ENCODE measurements at places on chromosomes 13 and 19.
A peak's percentile ranks its signal among the peaks of the same experiment; 100 is the strongest.

- no peak for DNase-seq
These were observed 7.3 kb downstream of the ANGPTL4 start for GRCh38 chr19:8371011-8371804.

- DNase-seq: peak; percentile 57
These were observed 2.7 kb downstream of the WDR88 start for GRCh38 chr19:33134571-33135041.

- DNase-seq: no peak
These were observed 8.0 kb downstream of the ATP4A start for GRCh38 chr19:35555301-35556005.

- DNase-seq: no peak
These were observed 2.6 kb upstream of the TNFAIP8L1 start for GRCh38 chr19:4636761-4637160.

- no peak for DNase-seq
These were observed 51.3 kb downstream of the STK24 start for GRCh38 chr13:98525456-98526181.

GRCh38 chr19:17539238-17540117 is 16.0 kb upstream of the COLGALT1 start:
- DNase-seq: peak; percentile 94

DNA sequence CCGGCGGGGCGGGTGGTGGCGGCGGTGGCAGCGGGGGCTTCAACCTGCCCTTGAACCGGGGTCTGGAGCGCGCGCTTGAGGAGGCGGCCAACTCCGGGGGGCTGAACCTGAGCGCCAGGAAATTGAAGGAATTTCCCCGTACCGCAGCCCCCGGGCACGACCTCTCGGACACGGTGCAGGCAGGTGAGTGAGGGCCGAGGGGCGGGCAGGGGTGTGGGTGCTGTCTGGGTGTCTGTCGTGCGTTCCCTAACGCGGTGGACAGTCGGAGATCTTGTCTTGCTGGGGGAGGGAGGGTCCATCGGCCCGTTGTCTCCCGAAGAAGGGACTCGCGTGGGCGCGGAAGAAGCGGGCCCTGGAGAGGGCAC is 533 bp downstream of the LRCH1 start:
- DNase-seq: no peak

- DNase-seq: no peak
These were observed 533.6 kb downstream of the MYO16 start for GRCh38 chr13:109163037-109163379.

DNA sequence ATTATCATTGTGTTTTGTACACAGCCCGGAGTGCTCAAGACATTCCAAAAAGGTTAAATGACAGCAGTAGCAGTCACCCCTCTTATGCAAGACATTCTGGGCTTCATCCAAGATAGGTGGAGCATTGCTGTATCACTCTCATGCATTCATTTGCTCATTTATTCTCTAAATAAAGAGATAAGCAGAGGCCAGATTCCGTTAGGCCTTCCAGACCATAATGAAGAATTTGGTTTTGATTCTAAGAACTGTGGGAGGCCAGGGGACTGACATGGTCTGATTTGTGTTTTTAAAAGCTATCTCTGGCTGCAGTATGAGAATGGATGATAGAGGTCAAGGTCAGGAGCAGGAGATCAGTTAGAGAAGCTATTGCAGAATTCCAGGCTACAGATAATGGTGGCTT is 145.8 kb downstream of the KCNRG start:
- no peak for DNase-seq

DNA sequence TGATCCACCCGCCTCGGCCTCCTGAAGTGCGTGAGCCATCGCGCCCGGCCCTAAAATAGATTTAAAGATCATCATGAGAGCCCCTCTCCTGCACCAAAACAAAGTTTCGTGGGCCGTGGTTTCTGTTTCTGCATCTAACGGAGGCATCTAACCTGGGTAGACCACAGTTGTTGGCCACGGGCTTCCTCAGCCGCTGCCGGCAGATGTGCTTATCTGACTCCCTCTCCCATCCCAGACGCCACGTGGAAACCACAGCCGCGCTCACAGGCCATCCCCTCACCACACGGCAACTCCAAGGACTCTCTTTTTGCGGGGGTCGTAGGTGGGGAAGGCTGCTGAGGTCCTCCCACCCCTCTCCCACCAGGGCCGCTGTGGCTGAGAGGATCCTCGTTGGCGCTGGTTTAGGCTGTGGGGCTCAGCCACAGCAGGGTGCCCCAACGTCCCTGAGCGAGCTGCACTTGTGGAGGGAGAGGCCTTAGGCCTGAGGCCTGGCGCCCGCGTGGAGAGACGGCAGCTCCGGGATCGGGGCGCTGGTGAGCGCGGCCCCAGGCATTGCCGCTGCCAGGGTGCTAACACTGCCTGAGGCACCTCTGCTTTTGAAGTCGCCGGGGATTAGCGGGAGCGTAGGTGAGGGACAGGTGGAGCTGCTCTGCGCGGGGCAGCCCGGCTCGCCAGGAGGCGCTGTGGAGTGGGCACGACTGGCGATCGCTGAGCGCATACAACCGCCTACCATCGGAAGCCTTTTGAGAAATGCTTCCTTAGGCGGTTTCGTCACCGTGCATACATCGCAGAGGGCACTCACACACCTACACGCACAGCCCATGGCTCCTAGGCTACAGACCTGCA is 8.9 kb downstream of the ZSCAN1 start:
- DNase-seq: no peak

- no peak for DNase-seq
These were observed 68.2 kb upstream of the LSM14A start for GRCh38 chr19:34104096-34104495.

DNA sequence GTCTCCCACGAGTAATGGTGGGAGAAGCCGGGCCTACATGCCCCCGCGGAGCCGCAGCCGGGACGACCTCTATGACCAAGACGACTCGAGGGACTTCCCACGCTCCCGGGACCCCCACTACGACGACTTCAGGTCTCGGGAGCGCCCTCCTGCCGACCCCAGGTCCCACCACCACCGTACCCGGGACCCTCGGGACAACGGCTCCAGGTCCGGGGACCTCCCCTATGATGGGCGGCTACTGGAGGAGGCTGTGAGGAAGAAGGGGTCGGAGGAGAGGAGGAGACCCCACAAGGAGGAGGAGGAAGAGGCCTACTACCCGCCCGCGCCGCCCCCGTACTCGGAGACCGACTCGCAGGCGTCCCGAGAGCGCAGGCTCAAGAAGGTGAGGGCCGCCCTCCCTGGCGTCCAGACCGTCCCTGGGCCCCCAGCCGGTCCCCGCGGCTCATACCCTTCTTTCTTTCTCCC is 1.4 kb upstream of the USF2 start:
- peak; percentile 55 for DNase-seq

DNA sequence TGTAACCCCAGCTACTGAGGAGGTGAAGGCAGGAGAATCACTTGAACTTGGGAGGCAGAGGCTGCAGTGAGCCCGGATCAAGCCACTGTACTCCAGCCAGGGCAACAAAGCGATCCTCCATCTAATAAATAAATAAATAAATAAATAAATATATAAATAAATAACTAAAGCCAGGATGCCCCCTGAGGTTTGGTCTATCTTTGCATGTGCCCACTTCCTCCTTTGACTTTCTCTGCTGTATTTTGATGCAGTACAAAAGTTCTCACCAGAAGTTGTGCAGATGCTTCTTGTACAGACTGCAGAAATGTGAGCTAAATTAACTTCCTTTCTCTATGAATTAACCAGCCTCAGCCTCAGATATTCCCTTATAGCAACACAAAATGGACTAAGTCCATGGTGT is 6.5 kb upstream of the N4BP2L2 start:
- DNase-seq: no peak

- no peak for DNase-seq
These were observed 45.9 kb downstream of the TSHZ3 start for GRCh38 chr19:31303262-31303815.

- DNase-seq: no peak
These were observed 341.2 kb downstream of the MZT1 start for GRCh38 chr13:72386138-72386684.

DNA sequence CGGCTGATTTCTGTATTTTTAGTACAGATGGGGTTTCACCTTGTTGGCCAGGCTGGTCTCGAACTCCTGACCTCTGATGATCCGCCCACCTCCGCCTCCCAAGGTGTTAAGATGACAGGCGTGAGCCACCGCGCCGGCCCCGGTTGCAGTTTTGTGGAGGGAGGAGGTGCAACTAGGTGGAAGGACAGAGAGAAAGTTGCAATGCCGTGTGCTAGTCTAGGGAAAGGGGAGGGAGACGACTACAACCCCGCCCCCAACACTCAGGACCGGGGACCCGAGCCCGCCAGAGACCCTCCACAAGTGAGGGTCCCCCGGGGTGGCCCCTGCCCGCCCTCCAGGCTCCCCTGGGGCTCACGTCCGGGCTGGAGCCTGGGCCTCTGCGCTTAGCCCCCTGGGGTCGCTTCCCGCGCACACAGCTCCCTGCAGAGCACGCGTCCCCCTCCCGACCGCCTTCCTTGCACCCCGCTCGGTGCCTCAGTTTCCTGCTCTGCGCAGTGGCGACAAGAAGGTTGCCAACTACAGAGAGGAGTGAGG is 1.2 kb upstream of the ARID3A start:
- DNase-seq: no peak

DNA sequence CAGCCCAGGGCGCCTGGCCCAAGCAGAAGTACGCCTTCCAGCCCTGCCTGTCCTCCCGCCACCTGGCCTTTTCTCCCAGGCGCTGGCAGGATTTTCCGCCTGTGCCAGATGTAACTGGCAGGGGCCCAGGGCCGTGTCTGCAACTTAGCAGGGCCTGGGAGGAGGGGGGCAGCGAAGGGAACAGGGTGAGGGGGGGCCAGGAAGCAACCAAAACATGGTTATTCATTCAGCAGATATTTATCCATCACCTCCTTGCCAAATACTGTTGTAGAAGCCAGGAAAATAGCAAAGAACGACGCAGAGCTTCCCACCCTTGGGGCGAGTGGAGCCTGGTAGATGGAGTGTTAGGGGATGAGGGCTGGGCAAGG is 5.6 kb downstream of the TLE6 start:
- no peak for DNase-seq

- no peak for DNase-seq
These were observed 19.9 kb upstream of the GDF15 start for GRCh38 chr19:18366021-18366435.

GRCh38 chr13:40519637-40520036 is 146.8 kb downstream of the FOXO1 start:
- DNase-seq: no peak

- DNase-seq: no peak
These were observed 21.3 kb downstream of the HCN2 start for GRCh38 chr19:610801-611480.

DNA sequence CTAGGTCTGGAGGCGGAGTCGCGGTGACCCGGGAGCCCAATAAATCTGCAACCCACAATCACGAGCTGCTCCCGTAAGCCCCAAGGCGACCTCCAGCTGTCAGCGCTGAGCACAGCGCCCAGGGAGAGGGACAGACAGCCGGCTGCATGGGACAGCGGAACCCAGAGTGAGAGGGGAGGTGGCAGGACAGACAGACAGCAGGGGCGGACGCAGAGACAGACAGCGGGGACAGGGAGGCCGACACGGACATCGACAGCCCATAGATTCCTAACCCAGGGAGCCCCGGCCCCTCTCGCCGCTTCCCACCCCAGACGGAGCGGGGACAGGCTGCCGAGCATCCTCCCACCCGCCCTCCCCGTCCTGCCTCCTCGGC is at the start of gene SLC5A5:
TSS of gene SLC5A5 (plus strand) at position 68 of the 373 bp plus-strand sequence. CDS start 375 bp downstream, outside the sequence.
- DNase-seq: no peak

- DNase-seq: no peak
These were observed 41.1 kb upstream of the RGCC start for GRCh38 chr13:41416276-41416675.
